Posterior cingulate gyrus (tissue), 11 donors: ENCODE measurements at places on chromosomes 2 and 18.

- DNase-seq = peak; percentile 12
Measured at GRCh38 chr2:70516596-70516995, 37.0 kb downstream of the TGFA start.

DNA sequence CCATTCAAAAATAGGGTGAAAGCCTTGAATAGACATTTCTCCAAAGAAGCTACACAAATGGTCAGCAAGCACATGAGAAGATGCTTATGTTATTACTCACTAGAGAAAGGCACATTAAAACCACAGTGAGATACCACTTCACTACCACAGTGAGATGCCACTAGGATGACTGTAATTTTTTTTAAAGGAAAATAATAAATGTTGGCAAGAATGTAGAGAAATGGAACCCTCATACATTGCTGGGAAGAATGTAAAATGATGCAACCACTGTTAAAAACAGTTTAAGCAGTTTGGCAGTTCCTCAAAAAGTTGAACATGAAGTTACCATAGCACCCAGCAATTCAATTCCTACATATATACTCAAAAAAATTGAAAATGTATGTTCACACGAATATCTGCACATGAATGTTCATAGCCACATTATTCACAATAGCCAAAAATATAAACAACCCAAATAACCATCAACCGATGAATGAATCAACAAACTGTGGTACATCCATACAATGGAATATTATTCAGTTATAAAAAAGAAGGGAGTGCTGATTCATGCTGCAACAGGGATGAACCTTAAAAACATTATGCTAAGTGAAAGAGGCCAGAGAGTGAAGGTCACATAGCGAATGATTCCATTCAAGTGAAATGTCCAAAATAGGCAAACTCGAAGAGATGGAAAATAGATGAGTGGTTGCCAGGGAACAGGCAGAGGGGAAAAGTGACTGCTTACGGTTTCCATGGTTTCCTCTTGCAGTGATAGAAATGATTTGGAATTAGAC is 156.2 kb upstream of the NDUFV2 start:
- no peak for DNase-seq

- no peak for DNase-seq
Measured at GRCh38 chr2:191521608-191522208, 156.2 kb upstream of the NABP1 start.

- DNase-seq = no peak
Measured at GRCh38 chr2:31207790-31208189, 9.5 kb downstream of the CAPN14 start.

DNA sequence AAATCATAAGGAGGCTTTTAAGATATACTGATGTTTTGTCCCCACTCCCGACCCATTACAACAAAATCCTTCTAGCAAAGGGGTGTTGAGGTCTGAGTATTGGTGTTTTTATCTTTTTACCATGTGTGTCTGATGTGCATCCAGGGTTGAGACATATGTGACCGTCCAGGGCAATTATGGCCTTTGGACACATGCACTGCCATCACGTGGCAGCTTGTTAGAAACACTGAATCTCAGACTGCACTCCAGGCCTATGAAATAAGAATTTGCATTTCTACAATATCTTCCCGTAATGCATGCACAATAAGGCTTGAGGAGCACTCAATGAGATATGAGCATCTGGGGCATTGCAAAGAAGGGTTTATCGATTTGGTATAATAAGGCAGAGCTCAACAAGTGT is 235.1 kb upstream of the ZNF804A start:
- DNase-seq = no peak
